ENCODE measurements at places on chromosomes 6 and 20.

GRCh38 chr6:40606526-40606925 lies 19.4 kb upstream of the LRFN2 start:
- no peak for DNase-seq

GRCh38 chr6:3326184-3326971 lies 67.6 kb downstream of the PSMG4 start:
- DNase-seq = no peak

DNA sequence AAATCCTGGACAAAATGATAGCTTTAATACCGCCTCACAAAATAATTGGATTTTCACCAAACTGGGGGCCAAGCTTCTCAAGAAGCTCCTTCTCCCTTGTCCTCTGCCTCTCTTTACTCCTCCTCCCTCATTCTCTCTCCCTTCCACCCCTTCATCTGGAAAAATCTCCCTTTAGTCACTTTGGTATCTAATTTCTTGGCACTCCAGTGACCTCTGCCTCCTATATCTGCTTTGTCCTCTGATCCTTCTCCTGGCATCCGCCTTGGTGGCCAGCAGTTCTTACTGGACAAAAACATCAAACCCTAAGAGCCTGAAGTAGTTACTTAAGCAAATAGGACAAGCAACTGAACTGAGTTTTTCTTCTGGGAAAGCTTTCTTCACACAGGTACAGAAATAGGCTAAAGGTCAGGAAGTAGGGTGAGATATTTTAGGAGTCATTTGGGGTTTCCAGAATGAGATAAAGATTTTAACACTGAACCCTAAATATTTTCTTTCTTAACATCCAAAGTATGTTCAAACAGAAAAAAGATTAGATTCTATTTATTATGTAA lies 220.7 kb downstream of the ARHGAP18 start:
- DNase-seq = no peak

DNA sequence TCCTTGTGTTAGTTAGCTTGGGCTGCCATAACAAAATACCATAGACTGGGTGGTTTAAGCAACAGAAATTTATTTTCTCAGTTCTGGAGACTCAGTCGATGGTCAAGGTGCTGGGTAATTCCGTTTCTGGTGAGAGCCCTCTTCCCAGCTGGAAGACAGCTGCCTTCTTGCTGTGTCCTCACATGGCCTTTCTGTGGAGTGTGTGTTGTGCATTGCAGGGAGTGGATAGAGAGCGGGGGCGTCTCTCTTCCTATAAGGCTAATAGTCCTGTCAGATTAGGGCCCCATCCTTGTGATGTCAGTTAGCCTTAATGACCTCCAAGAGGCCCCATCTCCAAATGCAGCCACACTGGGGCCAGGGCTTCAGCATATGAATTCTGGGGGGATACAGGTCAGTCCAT lies 19.2 kb downstream of the CHMP4B start:
- DNase-seq = no peak

DNA sequence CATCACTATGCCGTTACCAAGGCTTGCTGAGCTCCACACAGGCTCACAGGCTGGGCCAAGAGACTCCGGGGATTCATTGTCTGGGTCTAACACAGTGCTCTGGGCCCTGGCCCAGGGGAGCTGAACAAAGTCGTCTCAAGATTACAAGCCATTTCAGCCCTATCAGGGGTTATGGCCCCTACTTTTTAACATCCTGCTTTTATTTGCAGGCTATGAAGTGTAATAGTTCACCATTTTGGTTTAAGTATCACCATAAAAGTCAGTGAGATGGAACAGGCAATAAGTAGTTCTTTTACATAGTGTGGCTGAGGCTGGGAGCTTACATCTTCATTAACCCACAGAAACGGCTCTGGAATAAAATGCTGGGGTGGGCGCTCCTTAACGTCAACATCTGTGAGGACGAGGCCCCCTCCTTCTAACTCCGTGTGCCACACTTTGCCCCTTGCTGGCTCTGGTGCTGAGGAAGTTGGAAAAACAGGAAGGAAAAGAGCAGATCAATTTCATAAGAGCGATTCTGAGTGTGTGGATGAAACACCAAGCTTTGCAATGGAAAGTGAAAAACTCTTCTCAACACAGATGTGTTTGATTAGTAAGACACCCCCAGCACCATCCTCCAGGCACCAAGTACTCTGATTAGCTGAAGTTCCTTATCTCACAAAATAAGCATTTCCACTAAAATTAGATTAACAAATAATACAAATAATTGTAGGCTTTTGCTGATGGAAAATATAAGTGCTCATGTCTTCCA lies 447.3 kb downstream of the MAFB start:
- no peak for DNase-seq

- DNase-seq = no peak
Observed at GRCh38 chr20:21682521-21682954, 22.9 kb upstream of the PAX1 start.

GRCh38 chr6:42935322-42935721 lies 6.0 kb downstream of the CNPY3 start:
- DNase-seq = no peak

All from tibial artery (tissue), 4 donors.